ENCODE measurements at places on chromosomes 6 and 20.
A peak's percentile ranks its signal among the peaks of the same experiment; 100 is the strongest.

- peak; percentile 66 for DNase-seq
Measured at GRCh38 chr6:19851241-19852089, 14.3 kb downstream of the ID4 start.

GRCh38 chr6:41523915-41524633 is 22.1 kb upstream of the FOXP4 start:
- no peak for DNase-seq

DNA sequence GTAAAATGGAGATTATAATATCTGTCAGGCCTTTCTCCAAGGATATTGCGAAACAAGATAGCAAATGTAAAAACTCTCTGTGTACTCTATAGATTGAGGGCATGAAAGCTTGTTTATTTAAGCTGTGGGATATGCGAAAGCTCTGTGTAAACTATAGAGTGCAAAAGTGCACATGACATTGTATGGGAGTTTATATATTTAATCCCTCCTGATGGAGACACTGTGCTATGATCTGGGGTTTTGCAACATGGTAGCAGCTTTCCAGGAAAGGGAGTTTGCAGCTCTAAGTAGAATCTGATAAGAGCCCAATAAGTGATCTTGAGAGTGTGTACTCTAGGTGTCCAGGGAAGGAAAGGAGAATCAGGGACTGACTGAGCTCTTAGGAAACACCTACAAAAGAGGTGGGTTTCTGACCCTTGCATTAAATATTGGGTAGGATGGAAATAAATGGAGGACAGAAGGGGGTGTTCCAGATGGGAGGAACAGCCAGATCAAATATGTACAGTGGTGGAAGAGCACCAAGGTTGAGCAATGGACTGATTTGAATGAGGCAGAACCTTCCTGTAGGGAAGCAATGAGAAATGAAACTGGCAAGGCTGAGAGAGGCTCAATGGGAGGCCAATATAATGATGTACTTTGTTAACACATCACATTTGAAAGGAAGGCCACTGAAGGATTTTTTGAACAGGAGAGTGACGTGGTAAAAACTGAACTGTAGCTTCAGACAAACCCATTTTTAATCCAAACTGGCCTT is 450.1 kb downstream of the GJA1 start:
- no peak for DNase-seq

DNA sequence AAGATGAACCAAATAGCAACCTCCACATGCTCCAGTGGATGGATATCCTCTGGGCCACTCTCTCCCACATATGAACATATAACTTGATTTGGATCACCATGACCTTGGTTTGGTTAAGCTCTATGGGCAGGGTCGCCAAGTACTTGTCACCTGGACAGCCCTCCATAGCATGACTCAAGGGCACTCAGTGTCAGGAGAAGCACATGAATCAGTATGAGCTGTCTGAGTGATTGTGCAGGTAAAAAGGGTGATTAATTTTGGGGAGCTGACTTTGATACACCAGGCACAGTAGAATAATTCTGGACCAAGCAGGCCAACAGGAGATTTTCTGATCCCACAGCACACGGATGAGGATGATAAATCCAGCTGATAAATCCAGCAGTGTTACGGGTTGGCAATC is 74.4 kb downstream of the OPRM1 start:
- DNase-seq = no peak

- no peak for DNase-seq
Measured at GRCh38 chr6:145699462-145699861, 35.9 kb downstream of the EPM2A start.

DNA sequence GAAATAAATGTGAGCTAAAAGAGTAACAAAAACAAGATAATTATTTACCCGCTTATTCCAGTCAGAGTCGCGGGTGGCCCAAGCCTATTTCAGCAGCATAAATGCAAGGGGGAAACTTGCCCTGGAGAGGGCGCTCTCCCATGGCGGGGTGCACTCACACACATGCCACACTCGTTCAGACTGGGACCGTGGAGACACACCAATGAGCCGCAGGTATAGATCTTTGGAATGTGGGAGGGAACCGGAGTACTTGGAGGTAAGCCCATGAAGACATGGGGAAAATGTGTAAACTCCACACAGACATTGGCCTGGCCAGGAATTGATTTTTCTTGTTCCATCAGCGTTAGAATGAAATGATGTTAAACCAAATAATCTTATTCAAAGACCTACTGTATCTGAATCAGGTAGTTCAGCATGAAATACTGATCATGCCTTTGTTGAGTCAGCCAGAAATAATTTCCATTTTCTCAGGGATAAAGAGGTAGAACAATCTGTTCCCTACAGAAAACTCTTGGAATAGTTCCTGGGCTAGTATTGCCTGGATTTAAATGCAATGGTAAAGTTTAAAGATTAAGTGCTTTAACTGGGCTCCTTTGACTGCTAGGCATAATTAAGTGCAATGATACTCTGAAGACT is 191.5 kb downstream of the MCHR2 start:
- DNase-seq = no peak

DNA sequence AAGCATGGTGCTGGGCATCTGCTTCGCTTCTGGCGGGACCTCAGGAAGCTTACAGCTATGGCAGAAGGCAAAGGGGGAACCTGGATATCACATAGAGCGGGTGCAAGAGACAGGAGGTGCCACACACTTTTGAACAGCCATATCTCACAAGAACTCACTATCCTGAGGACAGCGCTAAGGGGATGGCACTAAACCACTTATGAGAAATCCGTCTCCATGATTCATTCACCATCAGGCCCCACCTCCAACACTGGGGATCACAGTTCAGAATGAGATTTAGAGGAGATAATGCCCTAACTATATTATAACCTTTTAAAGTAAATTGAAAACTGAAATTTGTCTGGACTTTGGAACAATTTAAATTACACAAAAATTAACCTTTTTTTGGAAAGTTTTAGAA is 37.8 kb upstream of the SUMO4 start:
- DNase-seq = no peak

- DNase-seq = no peak
Measured at GRCh38 chr6:157245436-157245835, 77.9 kb downstream of the TMEM242 start.

DNA sequence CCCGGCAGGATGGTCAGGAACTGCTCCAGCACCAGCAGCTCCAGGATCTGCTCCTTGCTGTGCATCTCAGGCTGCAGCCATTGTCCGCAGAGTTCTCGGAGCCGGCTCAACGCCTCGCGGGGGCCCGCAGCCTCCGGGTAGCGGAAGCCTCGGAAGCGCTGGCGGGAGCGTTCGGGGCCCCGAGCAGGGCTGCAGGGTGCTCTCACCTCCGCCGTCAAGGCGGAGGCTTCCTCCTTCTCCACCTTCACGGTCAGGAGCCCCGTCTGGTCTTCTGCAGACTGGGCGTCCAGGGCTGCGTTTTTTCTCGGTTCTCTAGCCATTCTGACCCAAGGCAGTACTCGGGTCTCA is 434 bp downstream of the ZKSCAN4 start:
- no peak for DNase-seq

GRCh38 chr20:56835829-56836550 is 206.9 kb downstream of the TFAP2C start:
- no peak for DNase-seq

DNA sequence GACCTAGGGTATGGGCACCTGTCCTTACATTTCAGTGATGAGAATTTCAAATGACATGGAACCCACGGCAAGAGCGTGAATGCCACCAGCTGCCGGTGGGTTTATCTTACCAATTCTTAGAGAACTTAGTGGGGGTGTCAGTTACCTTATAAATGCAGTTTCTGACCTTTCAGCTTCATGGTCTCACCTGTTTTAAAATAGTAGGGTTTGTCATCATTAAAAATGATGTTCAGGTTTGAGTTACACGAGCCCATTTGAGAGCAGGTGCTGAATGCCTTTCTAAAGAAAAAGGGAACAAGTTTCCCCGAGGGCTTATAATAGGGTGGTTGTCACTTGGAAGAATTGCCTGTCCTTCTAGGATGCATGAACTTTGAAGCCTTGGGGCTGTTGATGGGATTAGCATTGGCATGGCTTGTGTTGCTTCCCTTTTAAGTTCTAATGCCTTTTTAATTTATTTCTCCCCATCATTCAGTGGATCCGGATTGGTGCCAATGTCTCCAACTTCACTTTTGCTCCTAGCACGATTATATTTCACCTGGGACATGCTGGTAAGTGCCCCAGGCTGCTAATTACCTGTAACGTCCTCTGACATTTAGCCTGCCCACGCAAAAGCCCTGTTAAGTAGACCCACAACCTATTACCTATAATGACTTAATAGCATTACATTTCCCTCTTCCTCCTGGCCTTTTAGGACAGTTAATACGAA is 27.9 kb downstream of the GHRH start:
- no peak for DNase-seq

DNA sequence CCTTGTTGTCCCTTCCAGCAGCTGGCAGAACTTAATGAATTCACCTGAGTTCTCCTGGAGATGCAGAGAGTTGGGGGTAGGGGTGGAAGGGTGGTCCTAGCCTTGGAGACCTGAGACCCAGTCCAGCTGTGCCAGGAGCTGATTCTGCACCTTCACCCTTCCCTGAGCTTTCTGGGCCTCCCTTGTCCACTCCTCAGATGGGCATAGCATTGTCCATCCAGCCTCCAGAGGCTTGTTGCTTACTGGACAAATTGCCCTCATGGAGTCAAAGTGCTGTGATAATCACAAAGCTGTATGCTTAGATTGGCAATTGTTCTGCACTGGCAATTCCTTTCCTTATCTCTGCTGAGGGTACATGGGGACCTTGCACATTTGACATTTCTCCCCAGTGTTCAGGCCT is 16.5 kb downstream of the CST9L start:
- no peak for DNase-seq

Measured in NCI-H2081 treated with DMSO at 0.1 percent for 48 hours (cell line).